ENCODE measurements at places on chromosomes 1 and 21.
A peak's percentile ranks its signal among the peaks of the same experiment; 100 is the strongest.

DNA sequence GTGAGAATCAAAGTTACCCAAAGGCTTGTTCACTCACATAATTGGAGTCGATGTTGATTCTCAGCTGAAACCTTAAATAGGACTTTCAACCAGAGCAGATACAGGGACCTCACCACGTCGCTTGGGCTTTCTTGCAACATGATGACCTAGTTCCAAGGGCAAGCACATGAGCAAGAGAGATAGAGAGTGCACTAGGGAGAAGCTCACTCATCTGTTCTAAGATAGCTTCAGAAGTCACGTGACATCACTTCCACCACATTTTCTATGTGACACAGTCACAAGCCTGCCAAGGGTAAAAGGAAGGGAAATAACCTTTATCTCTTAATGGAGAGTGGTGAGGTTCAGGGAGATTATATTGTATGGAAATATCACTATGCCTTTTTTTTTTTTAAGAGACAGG is 470.1 kb upstream of the PLXNA2 start:
- no peak for DNase-seq

DNA sequence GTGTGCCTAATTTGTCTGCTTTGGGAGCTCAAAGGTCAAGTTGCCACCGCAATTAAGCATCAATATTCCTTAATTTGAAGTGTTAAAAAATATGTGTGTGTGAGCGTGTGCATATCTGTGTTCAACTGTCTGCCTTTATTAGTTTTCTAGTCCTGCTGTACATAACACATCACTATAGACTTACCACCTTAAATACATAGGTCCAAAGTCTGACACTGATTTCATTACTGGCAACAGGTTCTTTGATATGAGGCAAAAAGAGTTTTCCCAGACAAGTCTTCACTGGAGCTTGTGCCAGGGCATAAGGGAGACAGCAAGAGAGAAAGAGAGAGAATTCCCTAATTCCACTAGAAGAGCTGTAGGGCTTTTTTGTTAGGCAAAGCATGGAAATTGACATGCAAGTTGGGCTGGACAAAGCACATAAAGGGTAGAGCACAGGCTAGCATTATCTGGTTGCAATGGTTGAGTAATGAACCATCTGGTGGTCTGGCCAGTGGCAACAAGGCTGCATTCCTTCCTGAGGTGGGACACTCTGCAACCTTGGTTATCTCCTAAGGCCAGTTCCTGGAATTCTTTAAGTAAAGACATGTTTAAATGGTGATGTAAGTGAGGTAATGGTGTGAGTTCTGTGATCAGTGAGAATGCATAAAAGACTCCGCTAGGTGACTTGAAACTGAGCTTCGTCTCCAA is 457.2 kb upstream of the ADAMTS5 start:
- DNase-seq, result peak; percentile 88

- no peak for DNase-seq
These were observed 249.8 kb downstream of the SETD4 start for GRCh38 chr21:35810431-35810970.

GRCh38 chr1:9181990-9182783 is 52.4 kb upstream of the H6PD start:
- DNase-seq, result peak; percentile 56

- DNase-seq, result peak; percentile 73
These were observed 37.1 kb upstream of the KANK4 start for GRCh38 chr1:62356257-62356835.

DNA sequence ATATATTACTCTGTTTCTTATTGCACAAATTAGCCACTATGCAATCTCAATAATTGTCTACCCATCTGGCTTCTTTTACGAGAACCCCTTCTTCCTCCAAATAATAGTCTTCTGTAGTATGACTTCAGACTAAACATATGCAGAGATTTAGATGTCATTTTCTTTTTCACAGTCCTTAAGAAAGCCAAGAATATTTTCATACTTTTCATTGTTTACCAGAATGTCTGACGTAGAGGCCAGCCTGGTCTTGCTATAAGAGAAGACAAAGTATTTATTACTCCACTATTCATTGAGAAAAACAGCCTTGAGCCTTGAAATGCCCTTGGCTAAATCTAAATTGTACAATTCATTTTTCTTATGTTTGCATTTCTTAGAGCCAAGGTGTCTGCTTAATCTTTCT is 714.9 kb upstream of the CXADR start:
- DNase-seq, result no peak

GRCh38 chr1:15755646-15756040 is 3.0 kb upstream of the FBLIM1 start:
- DNase-seq, result no peak

DNA sequence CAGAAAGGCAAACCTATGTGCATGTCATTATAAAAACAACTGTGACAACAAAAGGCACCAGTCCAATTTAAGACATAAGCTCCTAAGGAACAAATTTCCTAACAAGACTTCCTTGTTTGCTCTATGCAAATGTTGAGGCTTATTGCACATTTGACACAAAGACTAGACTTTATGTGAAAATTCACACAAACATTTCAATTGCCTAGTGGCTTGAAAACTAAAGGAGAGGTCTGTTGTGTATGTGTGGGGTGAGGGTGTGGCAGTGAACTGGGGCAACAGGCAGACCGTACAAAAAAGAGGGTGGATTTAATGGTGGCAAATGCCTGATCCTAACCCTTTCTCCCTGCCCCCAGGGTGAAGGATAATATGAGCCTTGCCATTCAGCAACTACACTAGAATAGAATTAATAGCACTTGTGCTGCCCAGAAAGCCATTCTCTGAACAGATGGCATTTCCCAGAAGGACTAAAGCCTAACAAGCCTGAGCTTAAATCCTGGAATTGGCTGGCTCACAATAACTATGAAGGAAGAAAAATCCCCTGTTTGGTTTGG is 73.9 kb downstream of the GLUL start:
- no peak for DNase-seq

DNA sequence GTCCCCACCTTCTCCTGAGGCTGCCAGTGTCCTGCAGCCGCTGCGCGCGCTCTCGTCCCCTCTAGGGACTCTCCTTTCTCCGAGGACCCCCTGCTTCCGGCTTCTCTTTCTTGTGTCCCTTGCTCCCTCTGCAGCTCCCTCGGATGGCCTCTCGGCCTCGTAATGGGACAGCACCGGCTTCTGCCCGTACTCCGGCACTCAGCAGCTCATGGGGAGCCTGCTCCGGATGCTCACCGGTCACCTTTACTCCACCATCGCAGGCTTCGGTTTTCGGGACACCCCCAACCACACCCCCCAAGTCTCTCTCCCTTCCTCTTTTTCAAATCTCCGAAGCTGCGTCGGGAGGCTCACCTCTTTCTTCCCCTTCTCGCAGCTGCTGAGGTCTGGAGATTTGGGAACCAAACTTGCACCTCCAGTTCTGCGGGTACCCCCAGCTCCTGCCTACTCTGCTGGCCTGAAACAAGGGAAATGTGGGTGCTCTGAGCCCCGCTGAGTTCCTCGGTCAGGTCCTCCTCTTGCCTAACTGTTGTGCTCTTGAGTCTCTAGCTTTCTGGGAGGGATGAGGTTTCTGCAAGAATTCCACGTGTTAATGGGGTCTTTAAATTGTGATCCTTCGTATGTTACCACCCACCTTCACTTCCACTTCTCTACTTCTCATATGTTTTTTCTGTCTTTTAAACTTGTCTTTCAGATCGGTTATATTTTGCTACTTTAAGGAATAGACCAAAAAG is 930 bp downstream of the CDC14A start:
- peak; percentile 13 for DNase-seq

DNA sequence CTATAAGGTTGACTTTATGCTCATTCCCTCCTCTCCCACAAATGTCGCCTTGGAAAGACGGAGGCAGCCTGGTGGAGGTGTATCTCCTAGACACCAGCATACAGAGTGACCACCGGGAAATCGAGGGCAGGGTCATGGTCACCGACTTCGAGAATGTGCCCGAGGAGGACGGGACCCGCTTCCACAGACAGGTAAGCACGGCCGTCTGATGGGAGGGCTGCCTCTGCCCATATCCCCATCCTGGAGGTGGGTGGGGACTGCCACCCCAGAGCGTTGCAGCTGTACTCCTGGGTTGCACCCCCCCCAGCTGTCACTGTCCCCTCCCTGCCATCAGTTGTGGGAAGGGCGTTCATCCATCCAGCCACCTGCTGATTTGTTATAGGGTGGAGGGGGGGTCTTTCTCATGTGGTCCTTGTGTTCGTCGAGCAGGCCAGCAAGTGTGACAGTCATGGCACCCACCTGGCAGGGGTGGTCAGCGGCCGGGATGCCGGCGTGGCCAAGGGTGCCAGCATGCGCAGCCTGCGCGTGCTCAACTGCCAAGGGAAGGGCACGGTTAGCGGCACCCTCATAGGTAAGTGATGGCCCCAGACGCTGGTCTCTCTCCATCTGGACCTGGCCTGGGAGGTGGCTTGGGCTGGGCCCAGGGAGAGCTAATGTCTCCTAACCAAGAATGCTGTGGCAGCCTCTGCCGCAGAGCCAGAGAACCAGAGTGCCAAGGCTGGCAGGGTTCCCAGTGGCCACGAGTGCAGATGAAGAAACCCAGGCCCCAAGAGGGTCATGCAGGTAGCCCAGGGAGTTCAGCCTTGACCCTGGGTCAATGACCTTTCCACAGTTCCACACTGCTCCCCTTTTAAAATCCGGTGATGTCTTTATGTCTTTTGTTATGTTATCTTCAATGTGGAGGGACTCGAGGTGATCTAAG is 13.1 kb downstream of the PCSK9 start:
- DNase-seq, result no peak

DNA sequence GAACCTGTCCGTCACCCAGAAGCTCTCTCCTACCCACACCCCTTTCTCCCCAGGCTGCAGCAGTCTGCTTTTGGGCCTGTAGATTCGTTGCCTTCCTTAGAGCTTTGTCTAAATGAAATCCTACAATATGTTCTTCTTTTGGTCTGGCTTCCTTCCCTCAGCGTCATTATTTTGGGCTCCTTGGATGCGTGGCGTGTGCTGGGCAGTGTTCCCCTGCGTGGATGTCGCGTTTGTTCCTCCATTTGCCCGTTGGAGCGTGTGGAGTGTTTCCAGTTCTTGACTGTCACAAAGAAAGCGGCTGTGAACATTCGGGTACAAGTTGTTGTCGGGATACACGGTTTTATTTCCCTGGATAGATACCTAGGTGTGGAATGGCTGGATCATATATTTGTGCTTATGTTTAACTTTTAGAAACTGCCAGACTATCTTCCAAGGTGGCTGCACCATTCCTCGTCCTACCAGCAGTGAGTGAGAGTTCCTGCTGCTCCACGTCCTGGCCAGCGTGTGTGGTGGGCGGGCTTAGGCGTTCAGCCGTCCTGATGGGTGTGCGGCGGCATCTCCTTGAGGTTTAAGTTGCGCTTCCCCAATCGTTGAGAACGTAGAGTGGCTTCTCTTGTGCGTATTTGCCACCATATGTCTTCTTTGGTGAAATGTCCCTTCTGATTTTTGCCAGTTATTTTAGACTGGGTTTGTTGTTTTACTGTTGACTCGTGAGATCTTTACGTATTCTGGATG is 31.7 kb downstream of the SKI start:
- peak; percentile 34 for DNase-seq

- peak; percentile 77 for DNase-seq
These were observed 685 bp downstream of the UBAP2L start for GRCh38 chr1:154221278-154222001.

- DNase-seq, result no peak
These were observed 469.0 kb downstream of the RWDD3 start for GRCh38 chr1:95703046-95703445.

DNA sequence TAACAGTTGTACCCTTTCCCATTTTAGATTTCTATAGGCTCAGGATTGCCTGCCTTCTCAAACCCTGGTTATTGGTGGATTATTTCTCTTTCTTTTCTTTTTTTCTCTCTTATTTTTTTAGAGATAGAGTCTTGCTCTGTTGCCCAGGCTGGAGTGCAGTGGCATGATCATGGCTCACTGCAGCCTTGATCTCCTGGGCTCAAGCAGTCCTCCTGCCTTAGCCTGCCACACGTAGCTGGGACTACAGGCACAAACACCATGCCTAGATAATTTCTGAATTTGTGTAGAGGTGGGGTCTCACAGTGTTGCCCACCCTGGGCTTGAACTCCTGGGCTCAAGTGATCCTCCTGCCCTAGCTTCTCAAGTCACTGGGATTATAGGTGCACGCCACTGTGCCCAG is 58.8 kb downstream of the UCK2 start:
- DNase-seq, result no peak

- no peak for DNase-seq
These were observed 215.8 kb downstream of the TRABD2B start for GRCh38 chr1:47781171-47781959.

Measured in AG10803 (cell line).